Kidney (tissue), 22 donors: ENCODE measurements at places on chromosomes 2 and 18.
A peak's percentile ranks its signal among the peaks of the same experiment; 100 is the strongest.

GRCh38 chr2:160376576-160376975 is 117.0 kb downstream of the RBMS1 start:
- no peak for DNase-seq

GRCh38 chr2:83894976-83895375 is 564.1 kb downstream of the SUCLG1 start:
- DNase-seq: no peak

DNA sequence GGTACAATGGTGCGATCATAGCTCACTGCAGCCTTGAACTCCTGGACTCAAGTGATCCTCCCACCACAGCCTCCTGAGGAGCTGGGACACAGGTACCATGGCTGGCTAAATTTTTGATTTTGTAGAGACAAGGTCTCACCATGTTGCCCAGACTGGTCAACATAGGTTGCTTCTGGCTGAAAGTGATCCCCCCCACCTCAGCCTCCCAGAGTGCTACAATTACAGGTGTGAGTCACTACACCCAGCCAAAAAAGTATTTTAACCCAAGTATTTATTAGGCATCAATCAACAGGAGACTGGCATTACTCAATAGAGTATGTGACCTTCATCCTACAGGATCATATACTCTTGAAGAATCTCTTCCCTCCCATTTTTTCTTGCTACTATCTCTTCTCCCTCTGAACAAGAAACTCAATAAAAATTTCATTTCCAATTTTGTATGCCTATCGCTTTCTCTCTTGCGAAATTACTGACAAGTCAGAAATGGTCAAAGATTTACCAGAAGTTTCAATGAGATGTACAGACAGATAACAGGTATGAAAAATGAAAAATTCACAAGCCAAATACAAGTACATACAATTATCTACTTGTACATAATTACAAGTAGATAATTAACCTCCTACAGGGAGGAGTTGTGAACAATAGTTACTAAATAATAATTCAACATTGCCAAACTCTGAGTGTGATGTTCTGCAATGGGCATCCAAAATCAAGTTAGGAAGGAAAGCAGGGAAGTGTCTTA is 34.9 kb upstream of the CCNT2 start:
- no peak for DNase-seq

DNA sequence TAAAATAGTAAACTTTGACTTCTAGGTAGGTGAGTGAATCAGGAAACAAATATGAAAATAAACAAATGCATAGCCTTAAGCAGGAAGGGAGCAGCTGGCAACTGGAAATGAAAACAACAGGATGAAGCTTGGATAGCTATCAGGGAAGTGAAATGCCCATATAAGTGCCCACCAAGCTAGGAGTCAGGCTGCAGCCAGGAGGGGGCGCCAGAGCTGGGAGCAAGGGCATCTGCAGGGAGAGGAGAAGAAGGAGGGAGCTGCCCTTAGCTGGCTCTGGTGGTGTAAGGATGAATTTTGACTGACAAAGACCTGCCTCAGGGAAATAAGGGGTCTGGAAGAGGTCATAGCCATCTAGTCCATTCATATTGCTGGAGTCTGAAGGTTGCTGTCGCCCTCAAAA is 298.3 kb downstream of the TDRD15 start:
- DNase-seq: peak; percentile 36

DNA sequence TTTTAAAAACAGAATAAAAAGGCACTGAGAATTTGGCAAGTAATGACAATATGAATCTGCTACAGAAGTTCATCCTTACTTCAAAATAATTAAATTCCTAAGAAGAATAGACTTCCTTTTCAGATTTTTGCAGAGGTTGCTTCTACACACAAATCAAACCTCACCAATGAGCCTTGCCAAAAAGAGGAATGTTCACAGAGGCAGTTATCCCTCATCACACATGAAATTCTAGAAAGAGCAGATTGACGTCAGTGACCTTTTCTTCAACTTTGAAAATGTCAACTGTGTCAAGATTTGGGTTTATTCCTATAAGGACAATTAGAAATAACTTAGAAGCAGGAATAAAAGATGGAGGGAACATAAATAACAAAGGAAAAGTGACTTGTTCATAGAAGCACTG is 64.6 kb downstream of the MBD2 start:
- no peak for DNase-seq

- no peak for DNase-seq
Observed at GRCh38 chr18:48294899-48295585, 114.1 kb downstream of the ZBTB7C start.

GRCh38 chr2:217512259-217512658 is 490.5 kb downstream of the TNS1 start:
- DNase-seq: no peak

DNA sequence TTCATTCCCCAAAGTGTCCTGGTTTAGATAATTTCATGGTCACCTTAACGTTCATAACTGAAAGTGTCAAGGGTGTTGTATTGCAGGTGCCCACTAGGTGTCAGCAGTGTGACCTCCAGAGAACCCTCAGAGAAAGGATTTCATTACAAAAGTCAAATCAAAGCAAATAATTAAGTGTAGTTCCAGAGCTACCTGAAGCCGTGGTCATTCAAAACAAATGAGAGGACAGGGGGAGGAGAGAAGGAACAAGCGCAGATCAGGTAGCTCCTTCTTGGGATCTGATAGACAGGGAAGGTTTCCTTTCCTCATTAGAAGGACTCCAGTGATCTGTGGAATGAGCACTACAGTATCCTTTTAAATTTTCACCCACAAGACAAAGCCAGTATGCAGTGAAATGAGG is at the start of gene SLC9A4:
Gene SLC9A4, plus strand, starts transcription at position 207 of the 400 bp plus-strand sequence. CDS start 534 bp downstream, outside the sequence.
- no peak for DNase-seq

DNA sequence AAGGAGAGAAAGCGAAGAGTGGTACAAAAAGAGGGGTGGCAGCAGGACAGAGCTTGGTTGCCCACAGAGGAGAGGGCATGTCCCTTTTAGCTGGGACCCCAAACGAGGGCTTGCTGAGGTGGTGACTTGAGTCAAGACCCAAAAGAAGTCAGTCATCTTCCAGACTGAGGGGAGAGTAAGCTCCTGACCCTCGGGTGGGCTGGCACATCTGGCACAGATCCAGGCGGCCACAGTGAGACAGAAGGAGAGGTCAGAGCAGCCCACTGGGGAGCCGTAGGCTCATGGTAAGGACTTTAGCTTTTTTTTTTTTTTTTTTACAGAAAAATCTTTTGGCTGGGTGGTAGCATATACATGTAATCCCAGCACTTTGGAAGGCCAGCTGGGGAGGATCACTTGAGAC is 77.9 kb upstream of the ST6GAL2 start:
- no peak for DNase-seq

- no peak for DNase-seq
Observed at GRCh38 chr2:134367213-134367612, 113.3 kb downstream of the MGAT5 start.

DNA sequence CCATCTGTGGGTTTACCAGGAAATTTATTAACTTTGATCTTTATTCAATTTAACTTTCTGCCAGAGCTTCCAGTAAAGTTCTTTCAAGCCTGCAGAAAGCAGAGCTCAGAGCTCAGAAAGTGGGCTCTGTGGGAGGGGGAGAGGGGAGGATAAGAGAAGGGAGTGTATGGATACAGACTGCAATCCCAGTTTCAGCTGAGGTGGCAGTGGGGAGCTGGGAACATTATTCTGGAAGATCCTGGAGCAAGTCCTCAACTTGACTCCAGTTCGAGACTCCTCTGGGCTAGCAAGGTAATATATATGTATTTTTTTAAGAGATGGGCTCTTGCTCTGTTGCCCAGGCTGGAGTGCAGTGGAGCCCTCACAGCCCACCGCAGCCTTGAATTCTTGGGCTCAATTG is 108.9 kb upstream of the NABP1 start:
- no peak for DNase-seq

- no peak for DNase-seq
Observed at GRCh38 chr2:38533757-38534545, 68.8 kb downstream of the HNRNPLL start.

- DNase-seq: no peak
Observed at GRCh38 chr2:53315149-53315548, 452.5 kb upstream of the CHAC2 start.

- no peak for DNase-seq
Observed at GRCh38 chr2:148614322-148615049, 30.1 kb upstream of the EPC2 start.

DNA sequence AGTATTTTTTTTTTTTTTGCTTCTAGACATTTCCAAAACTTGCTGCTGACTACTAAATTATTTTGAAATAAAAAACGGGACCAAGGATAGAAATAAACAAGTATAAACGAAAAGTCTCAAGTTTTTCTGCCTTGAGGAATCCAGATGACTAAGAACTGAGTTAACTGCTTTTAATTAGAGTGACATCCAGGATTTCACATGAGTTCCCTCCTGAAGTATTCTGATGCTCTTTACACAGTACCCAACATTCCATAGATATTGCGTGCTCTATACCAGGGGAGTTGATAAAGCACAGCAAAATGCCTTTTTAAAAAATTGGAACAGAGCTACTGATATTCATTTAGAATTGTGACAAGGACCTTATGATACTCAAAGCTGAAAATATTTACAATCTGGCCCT is 618.0 kb downstream of the CCDC85A start:
- DNase-seq: no peak

DNA sequence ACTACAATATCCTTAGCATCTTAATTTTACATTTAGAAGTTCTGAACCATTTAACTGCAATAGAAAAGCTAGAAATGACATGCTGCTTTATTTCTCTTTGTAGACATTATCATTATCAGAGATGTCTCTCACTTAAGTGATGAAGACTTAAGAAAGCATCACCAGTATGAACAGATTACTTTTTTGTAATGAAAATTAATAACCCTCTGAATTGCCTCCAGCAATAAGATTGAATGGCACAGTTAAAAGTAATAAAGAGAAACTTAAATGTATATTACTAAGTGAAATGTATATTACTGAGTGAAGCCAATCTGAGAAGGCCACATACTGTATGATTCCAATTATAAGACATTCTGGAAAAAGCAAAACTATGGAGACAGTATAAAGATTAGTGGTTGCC is 89.4 kb downstream of the PID1 start:
- no peak for DNase-seq

DNA sequence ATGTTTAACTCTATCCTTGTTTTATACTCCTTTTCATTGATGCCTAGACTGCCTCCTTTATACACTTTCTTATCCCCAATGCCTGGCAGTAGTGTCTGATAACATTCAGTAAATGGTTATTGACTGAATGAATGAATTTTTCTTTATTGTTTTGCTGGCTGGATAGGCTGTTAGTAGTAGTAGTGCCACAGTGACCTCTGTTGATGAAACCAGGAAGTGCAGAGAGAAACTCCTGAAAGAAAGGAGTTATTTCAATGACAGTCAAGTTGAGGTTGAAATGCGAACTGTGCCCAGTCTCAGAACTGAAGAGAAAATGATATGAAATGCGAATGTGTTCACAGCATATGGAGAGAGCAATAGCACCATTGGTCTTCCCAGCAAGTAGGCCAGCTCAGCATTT is 26.8 kb upstream of the SLC9A2 start:
- DNase-seq: no peak

DNA sequence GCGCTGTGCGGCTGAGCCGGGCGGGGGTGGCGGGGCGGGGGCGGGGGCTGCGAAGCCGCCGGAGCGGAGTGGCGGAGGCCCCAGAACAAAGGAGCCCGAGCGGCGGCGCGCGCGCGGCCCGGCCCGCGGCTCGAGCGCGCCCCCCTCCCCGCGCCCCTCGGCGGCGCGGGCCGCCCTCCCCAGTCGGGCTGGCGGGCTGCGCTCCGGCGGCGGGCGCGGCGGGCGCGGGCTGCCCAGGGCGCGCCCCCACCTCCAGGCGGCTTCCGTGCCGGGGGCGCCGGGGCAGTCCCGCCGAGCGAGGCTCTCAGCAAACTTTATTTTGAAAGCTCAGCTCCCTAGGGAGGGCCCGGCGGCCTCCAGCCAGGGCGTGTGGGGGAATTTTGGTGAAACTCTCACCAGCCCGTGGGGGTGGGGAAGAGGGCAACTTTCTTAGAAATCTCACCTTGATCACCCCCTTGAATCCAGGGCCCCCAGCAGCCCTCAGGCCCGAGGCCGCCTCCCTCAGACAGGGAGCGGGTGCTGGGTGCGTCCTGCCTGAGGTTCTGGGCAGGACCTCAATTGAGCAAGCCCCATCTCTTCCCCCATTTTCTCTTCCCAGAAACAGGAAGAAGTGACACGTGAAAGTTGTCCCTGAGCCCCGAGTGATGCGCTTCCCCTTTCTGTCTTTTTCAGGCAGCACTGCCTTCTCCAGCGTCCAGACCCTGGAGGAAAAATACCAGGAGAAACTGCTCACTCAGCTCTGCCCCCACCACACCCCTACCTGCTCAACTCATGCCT is 786 bp downstream of the TET3 start:
- DNase-seq: no peak

DNA sequence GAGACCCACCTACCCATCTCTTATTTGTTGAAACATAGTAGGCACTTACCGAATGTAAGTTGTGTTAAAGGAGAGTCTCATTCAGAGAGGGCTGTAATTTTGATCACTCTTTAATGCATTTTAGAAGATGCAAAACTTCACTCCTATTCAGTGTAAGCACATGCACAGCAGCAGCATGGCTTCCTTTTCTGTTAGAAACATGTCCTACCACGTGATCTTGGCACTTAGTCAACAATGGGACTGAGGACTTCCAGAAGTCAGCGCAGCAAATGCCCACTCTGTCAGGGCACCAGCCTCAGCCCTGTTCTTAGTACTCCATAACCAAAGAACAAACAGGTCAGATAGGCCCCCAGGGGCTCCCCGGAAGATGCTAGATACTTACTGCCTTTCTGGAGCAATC is 456.5 kb downstream of the METTL4 start:
- DNase-seq: no peak

DNA sequence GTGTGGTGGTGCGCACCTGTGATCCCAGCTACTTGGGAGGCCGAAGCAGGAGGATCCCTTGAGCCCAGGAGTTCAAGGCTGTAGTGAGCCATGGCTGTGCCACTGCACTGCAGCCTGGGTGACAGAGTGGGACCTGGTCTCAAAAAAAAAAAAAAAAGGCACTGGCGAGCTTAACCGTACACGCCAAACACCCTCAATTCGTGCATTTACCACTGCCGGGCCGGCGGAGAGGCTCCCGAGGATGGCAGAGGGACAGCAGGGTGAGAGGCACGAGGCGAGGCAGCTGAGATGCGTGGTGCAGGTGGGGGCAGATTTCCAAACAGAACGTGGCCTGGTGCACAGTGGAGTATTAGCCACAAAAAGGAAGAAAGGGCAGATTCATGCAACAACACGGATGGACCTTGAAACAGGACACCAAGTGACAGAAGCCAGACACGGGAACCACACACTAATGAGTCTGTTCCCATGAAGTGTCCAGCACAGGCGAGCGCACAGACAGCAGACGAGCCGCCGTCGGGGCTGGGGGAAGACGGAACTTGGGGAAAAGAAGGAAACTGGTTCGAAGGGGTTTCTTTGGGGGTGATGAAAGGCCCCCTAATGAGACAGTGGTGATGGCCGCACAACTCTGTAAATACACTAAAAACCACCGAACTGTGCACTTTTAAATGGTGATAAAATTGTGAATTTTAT is 27.4 kb downstream of the SLC66A2 start:
- DNase-seq: peak; percentile 24
